Bone marrow (tissue), 2 donors: ENCODE measurements at places on chromosomes 2 and 18.

DNA sequence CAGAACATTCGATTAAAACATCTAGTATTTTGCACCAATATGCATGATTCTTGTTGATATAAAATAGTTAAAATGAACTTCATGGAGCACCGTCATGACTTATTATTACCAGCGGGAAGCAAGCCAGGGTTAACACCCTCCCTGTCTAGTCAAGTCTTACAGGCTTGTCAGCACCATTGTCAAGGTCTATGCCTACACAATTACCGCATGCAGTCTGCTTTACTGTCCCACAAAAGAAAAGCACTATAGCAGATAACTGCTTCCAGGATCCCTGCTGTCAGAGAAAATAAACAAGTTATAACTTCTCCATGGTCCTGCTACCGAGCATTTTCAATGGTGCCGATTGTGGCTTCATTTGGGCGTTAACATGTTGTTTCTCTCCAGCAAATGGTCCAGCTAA, 968.0 kb upstream of the FAM98A start:
- no peak for DNase-seq

DNA sequence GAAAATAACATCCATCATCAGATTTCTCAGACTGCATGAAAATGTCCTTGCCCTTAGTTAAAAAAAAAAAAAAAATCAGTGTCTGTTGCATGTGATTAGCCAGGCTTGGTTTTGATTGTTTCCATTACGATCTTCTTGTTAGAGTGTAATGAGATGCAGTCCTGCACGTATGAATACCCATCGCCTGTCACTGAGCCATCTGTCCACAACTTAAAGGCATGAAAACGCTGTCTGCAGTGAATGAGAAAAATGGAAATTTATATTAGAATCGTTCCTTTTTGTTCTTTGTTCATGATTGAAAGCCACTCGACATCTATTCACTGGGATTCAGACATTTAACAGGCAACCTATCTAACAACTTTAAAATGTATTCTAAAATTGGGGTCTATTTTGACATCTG, 521.7 kb upstream of the SPHKAP start:
- no peak for DNase-seq

DNA sequence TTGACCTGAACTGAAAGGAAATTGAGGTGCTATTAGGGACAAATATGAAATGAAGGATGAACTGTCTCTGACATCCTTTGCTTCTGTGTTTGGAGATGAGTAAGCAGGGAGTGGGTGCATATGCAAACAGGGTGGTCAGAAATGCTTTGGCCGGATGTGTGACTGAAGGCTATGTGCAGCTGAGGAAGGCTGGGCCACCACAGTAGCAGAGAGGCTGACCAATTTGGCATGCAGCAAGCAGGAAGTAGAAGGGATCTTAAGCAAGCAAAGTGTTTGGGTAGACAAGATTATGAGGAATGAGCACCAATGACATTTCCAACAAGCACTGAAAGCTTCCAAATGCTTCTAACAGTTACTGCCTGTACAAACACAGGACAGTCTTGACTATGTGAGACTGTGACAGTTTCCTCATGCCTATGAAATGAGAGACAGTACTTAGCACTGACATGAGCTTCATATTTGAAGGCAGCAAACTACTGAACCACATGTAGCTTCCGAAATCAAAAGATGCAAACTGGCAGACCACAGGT, 3.3 kb upstream of the ACTR3 start:
- DNase-seq: peak; percentile 29

GRCh38 chr2:11775384-11775783, 29.0 kb downstream of the LPIN1 start:
- DNase-seq: no peak

- DNase-seq: no peak
Observed at GRCh38 chr2:42137125-42137841, 31.9 kb upstream of the EML4 start.

DNA sequence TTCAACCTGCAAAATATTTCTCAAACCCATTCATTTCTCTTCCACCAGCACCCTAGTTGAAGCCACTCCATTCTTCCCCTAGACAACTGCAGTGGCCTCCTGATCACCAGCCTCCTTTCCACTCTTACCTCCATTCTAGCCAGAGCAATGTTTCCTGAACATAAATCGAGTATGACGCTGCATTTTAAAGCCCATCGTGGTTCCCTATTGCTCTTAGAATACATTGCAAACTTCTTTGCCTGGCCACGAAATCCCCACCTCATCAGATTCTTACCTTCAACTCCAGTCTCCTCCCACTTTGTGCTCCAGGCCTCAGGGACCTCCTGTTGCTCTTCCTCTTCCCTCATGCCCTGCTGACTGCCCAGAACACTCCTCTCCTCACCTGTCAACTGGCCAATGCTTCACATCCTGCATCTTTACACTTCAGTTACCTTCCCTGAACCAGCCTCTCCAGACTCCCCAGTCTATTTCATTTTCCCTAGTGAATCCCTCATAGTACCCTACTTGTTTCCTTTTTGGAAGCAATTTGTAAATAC, 176.5 kb upstream of the CTAGE1 start:
- no peak for DNase-seq

DNA sequence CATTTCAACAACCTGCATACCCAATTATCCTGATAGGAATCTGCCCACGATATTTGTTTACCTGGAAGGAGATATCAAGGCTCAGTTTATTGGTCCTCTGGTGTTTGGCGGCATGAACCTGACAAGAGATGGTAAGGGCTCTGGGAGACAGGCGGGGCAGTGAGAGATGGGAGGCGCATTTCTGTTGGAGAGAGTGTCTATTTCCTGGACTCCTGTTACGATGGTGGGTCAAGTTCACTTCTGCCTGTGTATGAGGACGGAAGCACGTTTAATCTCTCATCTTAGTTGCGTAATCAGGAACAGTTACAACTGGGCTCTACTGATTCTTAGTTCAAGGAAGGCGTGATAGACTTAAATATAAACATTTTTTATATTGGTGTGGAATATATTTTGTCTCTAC, 8.9 kb downstream of the PDCL3 start:
- DNase-seq: no peak

- DNase-seq: no peak
Observed at GRCh38 chr18:45012286-45012685, 331.6 kb downstream of the SETBP1 start.

DNA sequence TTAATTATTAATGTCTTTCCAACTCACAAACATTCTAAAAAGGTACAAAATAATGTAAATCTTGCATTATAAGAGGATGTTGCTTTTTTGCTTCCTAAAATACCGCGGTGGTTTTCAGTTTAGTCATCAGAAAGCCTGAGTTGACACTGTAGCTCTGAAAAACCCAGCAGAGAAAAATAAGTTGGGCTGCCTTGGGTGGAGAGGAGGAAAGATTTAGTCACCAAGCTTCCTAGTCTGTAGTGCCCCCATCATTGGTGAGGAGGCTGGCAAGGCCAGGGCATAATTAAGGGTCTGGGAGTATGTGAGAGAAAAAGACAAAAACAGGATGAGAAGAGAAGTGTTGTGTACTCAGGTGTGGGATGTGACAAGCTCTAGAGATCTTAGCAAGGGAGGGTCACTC, 5.7 kb downstream of the PTPRM start:
- DNase-seq: no peak

DNA sequence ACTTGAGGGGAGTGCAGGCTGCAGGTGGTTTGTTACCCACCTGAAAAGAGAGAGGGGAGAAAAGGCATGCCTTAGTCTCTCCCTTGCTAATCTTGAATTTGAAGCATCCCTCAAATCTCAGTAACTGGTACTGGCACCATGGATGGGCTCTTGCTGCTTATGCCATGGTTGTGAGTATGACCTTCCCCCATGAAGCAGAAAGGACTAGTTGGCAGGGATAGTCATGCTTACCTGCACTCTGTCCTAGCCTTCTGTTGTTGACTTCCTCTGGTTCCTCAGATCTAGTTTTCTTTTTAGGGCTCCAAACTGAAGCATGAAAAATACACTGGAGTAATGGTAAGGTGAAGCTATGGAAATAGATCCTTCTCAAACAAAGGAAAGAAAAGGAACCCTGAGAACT, 191.2 kb downstream of the SPAG16 start:
- no peak for DNase-seq

- no peak for DNase-seq
Observed at GRCh38 chr2:67399831-67400489, 2.8 kb downstream of the ETAA1 start.

- DNase-seq: peak; percentile 50
Observed at GRCh38 chr2:28821295-28821958, 10.8 kb downstream of the SPDYA start.

GRCh38 chr18:78639006-78639950, 340.3 kb upstream of the SALL3 start:
- no peak for DNase-seq

- DNase-seq: no peak
Observed at GRCh38 chr2:104880076-104880475, 26.2 kb downstream of the POU3F3 start.

DNA sequence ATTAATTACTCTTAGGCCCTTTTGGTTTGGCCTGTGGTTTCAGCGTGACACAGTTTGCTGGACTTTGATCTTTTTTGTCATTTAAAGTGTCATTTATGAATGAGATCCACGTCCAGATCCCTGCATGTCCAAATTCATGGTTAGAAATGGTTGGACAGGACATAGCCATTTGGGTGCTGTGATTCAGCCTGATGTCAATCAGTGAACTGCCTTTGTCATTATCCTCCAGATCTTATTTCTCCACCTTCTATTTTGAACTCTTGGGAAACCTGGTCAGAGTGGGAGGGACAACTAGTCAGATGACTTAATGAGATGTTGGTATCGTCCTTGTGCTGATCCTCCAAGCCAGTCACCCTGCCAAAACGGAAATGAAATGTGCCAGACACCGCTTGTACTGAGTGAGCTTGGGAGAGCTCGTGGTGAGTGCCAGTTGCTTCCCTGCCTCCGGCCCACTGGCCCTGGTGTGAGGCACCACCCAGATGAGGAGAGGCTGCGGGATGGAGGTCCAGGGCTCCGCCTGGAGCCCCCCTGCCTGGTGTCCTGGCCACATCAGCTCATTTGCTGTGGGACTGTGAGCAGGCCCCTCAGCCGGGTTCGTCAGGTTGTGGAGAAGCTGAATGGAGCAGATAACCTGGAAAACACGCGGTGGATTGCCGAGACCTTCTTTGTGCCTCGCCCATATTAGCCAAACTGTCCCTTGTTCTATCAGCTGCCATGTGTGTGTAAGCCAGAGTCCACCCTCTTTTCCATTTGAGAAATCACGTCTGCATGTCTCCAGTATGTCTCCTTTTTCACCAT, 70.1 kb downstream of the DGKD start:
- DNase-seq: no peak

- DNase-seq: no peak
Observed at GRCh38 chr2:197515315-197515738, 539 bp upstream of the MOB4 start.

GRCh38 chr2:46387886-46388515, 90.8 kb downstream of the EPAS1 start:
- no peak for DNase-seq

GRCh38 chr18:14085770-14086457, 46.3 kb downstream of the ZNF519 start:
- no peak for DNase-seq

GRCh38 chr2:24411488-24412151, 51.3 kb upstream of the ITSN2 start:
- DNase-seq: no peak

DNA sequence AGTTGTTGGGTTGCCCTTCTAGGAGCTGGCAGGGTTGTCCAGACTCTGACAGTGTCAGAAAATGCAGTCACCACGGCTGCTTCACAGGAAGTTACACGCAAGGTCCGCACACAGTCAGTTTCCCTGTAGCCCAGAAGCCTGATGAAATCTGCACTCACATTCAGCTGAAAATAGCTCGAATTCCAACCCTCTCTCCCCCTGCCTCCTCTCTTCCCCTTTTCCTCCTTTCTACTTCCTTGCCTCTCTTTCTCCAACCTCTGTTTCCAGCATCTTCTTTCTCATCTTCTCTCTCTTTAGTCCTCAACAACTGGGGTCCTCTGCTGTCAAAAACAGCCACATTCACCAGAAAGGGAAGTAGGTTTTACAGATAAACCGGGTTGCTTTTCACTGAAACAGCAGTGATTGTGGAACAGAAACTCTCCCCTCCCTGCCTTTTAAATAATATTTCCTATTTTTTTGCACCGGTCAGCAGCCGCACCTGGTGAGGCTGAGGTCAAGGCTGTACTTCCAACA, 69.3 kb downstream of the BCL11A start:
- peak; percentile 21 for DNase-seq

GRCh38 chr18:50661013-50661412, 101.1 kb downstream of the MAPK4 start:
- no peak for DNase-seq

- DNase-seq: no peak
Observed at GRCh38 chr2:34012715-34013302, 413.7 kb upstream of the FAM98A start.

GRCh38 chr2:182694189-182694588, 21.9 kb upstream of the DNAJC10 start:
- DNase-seq: no peak

DNA sequence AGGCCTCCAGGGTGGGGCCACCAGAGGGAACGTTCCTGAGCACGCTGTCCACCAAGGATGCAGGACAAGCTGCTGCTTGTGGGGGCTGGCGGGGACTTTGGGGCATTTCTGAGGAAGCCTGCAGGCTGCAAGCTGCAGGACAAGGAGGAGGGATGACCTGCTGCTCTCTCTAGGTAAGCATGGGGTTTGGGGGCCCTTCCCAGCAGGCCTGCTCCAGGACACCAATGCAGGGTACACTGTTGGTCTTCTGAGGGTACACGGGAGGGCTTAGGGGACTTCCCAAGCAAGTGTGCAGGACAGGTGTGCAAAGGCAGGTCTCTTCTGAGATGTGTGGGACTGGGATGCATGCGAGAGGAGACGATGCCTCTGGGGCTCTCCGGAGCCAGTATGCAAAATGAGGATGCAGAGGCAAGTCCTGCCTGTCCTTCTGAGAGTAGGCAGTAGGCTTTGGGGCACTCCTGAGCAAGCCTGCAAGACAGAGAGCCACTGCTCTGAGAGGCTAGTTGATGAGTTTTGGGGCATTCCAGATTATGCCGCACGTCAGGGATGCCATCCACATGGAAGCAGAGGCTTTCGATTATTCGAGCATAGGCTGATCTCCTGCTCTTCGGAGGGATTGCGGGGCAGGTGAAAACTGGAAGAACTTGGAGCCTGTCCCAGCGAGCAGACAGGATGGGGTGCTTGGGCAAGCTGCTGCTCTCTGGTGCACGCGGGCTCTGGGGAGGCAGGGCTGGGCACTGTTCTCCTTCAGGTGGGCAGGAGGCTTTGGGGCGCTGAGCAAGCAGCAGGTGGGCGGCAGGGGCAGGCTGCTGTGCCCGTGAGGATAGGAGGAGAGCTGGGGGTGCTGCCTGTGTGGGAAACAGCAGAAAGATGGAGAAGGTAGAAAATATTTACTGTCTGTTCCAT, 44.6 kb downstream of the CNGA3 start:
- no peak for DNase-seq

DNA sequence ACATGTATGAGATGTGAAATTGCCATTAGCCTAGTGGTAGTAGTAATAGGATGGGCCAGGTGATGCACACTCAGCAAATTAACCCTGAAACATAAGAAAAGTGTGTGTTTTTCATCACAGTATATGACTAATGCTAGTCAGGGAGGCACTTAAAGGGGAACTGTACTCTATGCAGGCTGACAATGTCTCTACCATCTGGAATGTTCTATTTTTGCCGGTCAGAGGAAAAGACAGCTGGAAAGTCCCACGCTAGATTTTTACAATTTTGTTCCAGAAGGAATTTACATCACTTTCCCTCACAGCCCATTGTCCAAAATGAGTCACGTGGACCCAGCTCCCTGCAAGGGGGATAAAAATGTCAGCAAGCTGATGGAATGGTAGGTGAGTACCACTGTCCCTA, 746.3 kb upstream of the CHAC2 start:
- DNase-seq: no peak
